ENCODE measurements at places on chromosomes 16 and 17. TPM values are rescaled to one million over a fixed set of nuclear protein-coding genes. Genes with fewer than 3 reads are reported as not detected.

Gene TUBB3
- total RNA-seq: 167 TPM

Gene SPNS2
- total RNA-seq: 14.1 TPM

Gene MVP
- total RNA-seq: 104 TPM

Gene PTGES3L
- total RNA-seq: 1.4 TPM

Gene NLGN2
- total RNA-seq: 13.3 TPM

Gene MIF4GD
- total RNA-seq: 37.2 TPM

Gene TBC1D26
- total RNA-seq: not detected

Gene ERI2
- 13.0 TPM for total RNA-seq

Gene CSH1
- total RNA-seq: not detected

Gene DVL2
- total RNA-seq: 26.1 TPM

Gene RHBDL1
- total RNA-seq: 1.4 TPM

Gene KRTAP2-3
- total RNA-seq: not detected

Gene CCL17
- not detected for total RNA-seq

Gene MEOX1
- total RNA-seq: not detected

Gene CNOT1
- total RNA-seq: 126 TPM

Gene CRYM
- 1.9 TPM for total RNA-seq

Gene LDAF1
- 19.7 TPM for total RNA-seq

Measured in A549 treated with RU486 at 1 μM for 4 hours (cell line).